Nucleus accumbens (tissue), 56 donors: ENCODE measurements at places on chromosomes 2 and 18.

DNA sequence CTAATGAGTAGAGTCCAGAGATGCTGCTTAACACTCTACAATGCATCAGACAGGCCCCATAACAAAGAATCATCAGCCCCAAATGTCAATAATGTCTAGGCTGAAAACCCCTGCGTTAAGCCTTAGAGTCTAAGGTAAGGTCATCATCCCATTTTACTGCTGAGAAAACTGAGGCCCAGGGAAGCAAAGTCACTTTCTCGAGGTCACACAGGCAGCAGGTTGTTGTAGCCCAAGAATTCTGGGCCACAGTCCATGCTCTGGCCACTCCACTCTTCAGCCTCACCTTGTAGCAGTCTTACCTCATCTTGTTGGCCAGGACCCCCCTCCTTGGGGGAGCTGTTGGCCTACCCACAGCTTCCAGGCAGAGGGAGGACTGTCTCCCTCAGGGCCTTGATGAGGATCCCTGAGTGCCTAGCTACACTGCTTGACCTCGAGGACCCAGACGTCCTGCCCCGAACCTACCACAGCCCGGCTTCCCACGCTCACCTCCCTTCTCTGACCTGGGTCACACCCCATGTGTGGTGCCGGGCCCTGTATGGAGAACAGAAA is 54.4 kb downstream of the SMAD7 start:
- no peak for DNase-seq

- no peak for DNase-seq
Measured at GRCh38 chr2:176380341-176380740, 111.1 kb downstream of the MTX2 start.

DNA sequence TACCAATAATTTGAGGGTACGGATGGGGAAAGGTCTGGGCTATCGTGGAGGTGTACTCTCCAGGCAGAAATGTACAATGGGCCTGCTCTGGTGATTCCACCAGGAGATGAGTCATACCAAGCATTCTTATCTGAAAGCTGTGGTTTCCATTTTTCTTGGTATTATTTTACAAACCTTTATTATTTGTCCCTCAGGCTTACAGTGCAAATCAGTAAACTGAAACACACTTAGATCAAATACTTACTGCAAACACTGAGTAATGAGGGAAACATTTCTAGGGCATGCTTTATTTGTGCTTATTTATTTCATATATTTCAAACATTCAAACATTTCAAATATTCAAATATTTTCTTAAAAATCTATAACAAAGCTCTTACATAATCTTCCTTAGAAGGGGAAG is 319.8 kb downstream of the RND3 start:
- no peak for DNase-seq

- no peak for DNase-seq
Measured at GRCh38 chr18:10671441-10671840, 145.6 kb downstream of the NAPG start.

GRCh38 chr18:415047-415446 is 85.5 kb downstream of the COLEC12 start:
- DNase-seq: no peak

- DNase-seq: no peak
Measured at GRCh38 chr2:117854610-117855009, 40.1 kb downstream of the DDX18 start.

GRCh38 chr2:110707386-110707965 is 24.9 kb upstream of the ACOXL start:
- DNase-seq: no peak
